HS-27A (cell line): ENCODE measurements at places on chromosomes 13 and 19.

- DNase-seq, result no peak
These were observed 826.9 kb upstream of the PCDH9 start for GRCh38 chr13:68056816-68057710.

- DNase-seq, result no peak
These were observed 3.1 kb upstream of the DHRS12 start for GRCh38 chr13:51807041-51807440.

GRCh38 chr13:39148513-39148961 is 110.3 kb downstream of the NHLRC3 start:
- no peak for DNase-seq

GRCh38 chr13:95564091-95564490 is 11.6 kb downstream of the CLDN10 start:
- no peak for DNase-seq

DNA sequence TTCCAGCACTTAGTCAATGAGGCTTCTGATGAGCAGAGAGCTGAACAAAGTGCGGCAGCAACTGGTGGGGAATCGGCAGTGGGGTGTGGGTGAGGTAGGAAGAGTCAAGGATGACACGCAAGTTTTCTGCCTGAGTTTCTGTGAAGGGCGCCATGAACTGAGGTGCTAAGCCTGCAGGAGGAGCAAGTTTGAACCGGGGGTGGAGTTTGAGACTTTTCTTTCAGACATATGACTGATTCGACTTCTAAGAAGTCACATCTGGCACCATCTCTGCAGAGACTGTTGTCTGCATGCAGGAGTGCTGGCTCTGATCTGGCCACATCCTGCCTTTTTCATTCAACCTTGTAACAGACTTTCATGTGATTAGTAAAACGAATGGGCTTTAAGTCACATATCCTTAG is 14.8 kb upstream of the GPI start:
- no peak for DNase-seq

GRCh38 chr13:55567721-55568625 is 1572.7 kb upstream of the PRR20A start:
- DNase-seq, result no peak

DNA sequence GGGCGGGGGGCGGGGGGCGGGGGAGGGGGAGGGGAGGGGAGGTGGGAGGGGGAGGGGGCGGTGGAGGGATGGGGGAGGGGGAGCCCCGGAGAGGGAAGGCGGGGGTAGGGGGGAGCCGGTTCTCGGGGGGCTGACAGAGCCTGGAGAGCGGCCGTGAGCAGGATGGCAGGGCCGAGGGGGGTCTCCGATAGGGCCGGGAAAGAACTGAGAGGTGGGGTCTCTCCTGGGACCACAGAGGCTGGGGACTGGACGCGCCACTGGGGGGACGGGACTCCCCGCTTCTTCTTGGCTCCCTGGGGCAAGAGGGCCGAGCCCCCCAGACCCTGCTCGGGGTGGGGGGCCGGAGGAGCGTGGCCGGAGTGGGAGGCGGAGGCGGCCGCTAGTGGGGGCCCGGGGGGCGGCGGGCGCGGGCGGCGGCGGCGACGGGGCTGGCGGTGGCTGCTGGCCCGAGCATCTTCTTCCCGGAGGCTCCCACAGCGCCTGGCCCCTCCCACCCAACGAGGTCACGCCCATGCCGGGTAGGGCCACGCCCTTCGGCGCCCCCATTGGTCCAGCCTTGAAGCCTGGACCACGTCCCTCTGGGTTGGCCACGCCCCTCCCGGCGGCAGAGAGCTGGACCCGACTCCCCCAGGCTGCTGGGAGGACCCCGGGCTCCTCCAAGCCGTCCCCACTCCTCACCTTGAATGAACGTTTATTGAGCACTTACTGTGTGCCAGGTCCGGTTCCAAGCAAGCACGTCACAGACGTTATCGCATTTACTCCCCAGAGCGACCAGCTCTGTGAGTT is at the start of gene NOVA2:
NOVA2 (minus strand) TSS at position 313 of the 786 bp plus-strand sequence. CDS start 514 bp downstream, outside the sequence.
- DNase-seq, result no peak

- DNase-seq, result no peak
These were observed at the start of gene SHD for GRCh38 chr19:4278419-4279266. Gene SHD (plus strand): TSS chr19:4279266. CDS start chr19:4280064, 798 bp downstream.

DNA sequence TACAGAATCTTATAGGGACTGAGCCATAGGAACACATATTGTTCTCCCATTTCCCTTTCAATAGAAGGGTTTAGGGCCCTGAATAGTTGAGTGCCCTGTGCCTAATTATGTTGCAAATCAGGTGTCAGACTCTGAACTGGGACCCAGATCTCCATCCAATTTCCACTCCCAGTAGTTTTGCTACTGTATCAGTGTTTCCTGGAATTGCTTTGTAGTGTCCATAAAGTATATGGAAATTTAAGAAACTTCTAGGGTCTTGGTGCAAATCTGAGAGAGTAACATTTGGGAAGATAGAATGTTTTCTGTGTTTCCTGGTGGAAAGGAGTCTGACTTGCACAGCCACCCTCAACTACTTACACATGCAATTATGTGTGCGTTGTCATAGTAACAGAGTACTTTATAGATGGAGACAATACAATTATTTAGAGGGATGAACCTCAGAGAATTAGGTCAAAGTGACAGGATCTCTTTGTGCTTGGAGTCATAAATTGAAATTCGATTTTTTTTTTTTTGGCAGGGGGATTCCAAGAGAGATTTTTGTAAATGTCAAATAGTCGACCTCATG is 646 bp upstream of the SLC10A2 start:
- no peak for DNase-seq

DNA sequence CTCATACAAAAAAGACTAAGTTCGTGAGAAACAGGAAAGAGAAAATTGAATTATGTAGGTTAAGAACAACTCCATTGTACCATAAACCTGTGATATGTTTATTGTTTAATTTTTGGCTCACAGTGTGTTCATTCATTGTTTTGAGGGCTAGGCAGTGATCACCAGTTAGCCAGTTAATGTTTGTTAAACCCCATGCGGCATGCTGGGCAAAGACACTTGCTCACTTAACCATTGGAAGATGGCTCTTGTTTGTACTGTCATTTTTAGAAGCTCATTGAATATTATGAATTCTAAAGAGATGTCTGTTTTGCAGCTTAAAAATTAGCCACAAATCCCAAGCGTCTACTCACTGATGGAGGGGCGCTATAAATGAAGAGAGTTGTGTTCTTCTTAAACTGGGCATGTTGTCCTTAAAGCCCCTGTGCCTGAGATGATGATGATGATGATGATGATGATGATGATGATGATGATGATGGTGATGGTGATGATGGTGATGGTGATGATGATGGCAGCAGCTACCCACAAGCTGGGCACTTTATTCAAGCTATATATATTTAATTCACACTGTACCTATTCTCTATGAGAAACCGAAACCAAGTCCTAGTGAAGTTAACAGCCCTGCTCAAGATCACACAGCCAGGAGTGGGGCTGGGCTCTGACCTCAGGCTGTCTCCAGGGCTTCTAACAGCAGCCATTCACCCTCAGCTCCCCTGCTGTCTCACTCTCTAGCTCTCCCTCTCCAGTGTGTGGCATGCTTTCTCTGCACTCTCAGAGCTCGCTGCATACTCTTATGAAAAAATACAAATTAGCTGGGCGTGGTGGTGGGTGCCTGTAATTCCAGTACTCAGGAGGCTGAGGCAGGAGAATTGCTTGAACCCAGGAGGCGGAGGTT is 169.1 kb downstream of the SHISA2 start:
- no peak for DNase-seq

- no peak for DNase-seq
These were observed at the start of gene MEX3D for GRCh38 chr19:1568320-1569019. Gene MEX3D (minus strand): TSS chr19:1568325. CDS start chr19:1568058, 267 bp downstream.

- DNase-seq, result no peak
These were observed 83.5 kb upstream of the ZNF254 start for GRCh38 chr19:24003537-24003936.

- no peak for DNase-seq
These were observed 516.3 kb downstream of the SLITRK6 start for GRCh38 chr13:85282876-85283275.

GRCh38 chr19:3655402-3656072 is 28.9 kb upstream of the CACTIN start:
- DNase-seq, result peak; percentile 42

DNA sequence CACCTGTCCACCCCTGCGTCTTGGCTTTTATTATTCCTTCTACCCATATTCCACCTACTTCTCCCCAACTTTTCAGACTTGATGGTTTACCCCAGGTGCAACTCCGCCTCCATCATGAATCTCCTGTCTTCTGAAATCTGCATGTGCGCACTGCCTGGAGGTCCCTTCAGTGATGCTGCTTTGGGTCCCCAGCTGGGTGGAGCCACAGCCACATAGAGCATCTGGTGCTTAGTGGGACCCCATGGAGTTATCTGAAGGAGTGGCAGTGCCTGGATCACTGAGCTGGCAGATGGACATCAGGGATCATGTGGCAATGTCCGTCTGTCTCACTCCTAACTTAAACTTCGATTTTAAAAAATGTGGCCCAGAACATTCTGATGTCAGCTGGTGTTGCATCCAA is 13.5 kb downstream of the ZNF536 start:
- DNase-seq, result no peak

DNA sequence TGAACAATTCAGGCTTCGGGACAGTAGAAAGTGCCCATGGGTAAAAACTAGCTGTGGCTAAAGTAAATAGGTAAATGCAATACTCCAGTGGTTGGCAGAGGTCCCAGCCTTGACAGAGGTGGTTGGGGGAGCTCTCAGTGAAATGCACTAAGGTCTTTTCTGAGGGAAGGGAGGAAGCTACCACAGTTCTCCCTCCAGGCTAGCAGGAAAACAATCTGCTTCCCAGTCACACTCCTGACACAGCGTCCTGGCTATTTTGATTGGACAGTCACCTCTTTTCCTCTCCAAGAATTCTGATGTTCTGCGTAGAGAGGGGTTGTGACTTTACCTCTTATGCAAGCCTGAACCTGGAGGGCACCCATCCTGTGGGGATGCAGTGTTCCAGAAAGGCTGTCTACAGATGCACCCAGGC is 128.7 kb downstream of the CYSLTR2 start:
- DNase-seq, result no peak

- no peak for DNase-seq
These were observed 171.6 kb downstream of the MTUS2 start for GRCh38 chr13:28991764-28992163.

GRCh38 chr19:5238700-5239099 is 101.9 kb downstream of the PTPRS start:
- no peak for DNase-seq

- no peak for DNase-seq
These were observed 1.9 kb downstream of the JSRP1 start for GRCh38 chr19:2254064-2254872.

- no peak for DNase-seq
These were observed 1.1 kb upstream of the ZNF763 start for GRCh38 chr19:11963566-11964355.

GRCh38 chr19:43362179-43362578 is 8.7 kb downstream of the CD177 start:
- no peak for DNase-seq

GRCh38 chr19:12656899-12657571 is 9.5 kb downstream of the MAN2B1 start:
- no peak for DNase-seq

DNA sequence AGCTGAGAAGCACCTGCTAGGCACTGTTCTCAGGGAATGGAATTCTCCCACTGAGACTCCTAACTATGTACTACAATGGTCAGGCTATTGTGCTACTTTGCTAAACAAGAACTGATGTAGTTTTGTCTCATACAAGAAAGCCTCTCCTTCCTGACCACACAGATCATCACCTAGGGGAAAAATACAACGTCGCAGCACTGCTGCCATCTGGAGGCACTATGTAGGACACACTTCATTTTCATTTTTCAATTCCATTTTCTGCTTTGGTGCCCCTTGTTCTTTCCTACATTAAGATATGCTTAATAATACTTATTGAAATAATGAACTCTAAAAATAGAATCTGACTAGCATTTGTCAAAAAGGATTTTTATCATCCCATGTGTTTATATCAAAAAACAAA is 21.1 kb downstream of the PROSER1 start:
- DNase-seq, result no peak

DNA sequence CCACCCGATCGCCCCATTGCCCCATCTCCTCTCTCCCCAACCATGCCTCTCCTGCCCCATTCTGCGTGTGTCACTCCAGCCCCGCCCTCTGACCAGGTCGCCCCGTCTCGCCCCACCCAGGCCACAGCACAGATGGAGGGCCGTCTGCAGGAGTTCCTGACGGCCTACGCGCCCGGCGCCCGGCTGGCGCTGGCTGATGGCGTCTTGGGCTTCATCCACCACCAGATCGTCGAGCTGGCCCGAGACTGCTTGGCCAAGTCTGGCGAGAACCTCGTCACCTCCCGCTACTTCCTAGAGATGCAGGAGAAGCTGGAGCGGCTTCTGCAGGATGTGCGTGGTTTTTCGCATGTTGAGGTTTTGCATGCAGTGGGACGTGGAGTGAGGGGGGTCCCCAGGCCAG is 26.2 kb downstream of the MAST3 start:
- DNase-seq, result no peak

DNA sequence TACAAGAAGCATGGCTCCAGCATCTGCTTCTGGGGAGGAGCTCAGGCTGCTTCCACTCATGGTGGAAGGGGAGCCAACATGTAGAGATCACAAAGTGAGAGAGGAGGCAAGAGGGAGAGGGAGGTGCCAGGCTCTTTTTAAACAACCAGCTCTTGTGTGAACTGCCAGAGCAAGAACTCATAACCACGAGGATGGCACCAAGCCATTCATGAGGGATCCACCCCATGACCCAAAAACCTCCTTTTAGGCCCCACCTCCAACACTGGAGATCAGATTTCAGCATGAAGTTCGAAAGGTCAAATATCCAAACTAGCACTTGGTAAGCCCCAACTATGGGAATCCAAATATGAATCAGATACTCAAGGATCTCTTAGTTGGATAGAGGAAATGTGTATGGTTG is 131.2 kb downstream of the RXFP2 start:
- DNase-seq, result no peak

- no peak for DNase-seq
These were observed 343.1 kb downstream of the TEX29 start for GRCh38 chr13:111663505-111663904.

DNA sequence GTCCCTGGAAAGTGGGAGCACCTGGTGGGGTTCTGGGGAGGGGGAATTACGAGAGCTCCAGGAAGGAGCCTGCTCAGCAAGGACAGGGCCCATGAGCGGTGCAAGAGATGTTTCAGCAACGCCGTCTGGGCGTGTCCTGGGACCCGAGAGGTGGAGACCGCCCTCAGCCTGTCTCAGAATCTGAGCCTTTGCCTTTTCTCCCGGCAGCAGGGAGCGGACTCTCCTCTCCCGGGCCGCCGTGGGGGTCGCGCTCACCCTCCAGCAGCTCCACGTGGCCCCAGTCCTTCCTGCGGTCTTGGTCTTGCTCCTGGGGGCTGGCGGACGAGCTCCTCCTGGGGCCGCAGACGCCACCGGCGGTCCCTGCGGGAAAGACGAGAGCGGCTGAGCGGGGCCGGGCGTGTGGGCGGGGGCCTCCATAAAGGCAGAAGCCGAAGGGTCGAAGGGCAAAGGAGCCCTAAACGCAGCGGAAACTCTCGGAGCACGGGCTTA is 714 bp downstream of the POLRMT start:
- DNase-seq, result no peak
